Activated CD8-positive, alpha-beta memory T cell treated with anti-CD3 and anti-CD28 coated beads for 1 hour (primary cell): ENCODE measurements at places on chromosomes 3 and 15.

GRCh38 chr3:143416229-143416628 lies 296.7 kb downstream of the CHST2 start:
- no peak for DNase-seq

DNA sequence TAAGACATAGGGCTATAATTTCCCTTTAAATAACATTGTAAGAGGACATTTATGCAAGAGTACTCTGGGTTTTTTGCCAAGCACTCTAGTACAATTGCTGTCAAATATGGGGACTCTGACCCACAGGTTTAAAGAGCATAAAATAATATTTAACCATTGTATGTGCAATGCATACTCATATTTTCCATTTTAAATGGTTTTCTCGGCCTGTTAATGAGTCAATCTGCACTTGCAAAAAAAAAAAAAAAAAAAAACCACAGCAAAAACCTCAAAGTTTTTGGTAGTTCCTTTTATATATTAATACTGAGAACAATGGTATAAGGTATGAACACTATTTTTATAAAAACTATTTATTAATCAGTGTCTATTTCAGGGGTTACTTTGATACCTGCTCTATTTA lies 304.0 kb upstream of the CBLB start:
- DNase-seq, result no peak

GRCh38 chr3:61796088-61796680 lies 234.8 kb downstream of the PTPRG start:
- no peak for DNase-seq

GRCh38 chr3:127673191-127674100 lies 694 bp downstream of the ABTB1 start:
- DNase-seq, result peak; percentile 41

DNA sequence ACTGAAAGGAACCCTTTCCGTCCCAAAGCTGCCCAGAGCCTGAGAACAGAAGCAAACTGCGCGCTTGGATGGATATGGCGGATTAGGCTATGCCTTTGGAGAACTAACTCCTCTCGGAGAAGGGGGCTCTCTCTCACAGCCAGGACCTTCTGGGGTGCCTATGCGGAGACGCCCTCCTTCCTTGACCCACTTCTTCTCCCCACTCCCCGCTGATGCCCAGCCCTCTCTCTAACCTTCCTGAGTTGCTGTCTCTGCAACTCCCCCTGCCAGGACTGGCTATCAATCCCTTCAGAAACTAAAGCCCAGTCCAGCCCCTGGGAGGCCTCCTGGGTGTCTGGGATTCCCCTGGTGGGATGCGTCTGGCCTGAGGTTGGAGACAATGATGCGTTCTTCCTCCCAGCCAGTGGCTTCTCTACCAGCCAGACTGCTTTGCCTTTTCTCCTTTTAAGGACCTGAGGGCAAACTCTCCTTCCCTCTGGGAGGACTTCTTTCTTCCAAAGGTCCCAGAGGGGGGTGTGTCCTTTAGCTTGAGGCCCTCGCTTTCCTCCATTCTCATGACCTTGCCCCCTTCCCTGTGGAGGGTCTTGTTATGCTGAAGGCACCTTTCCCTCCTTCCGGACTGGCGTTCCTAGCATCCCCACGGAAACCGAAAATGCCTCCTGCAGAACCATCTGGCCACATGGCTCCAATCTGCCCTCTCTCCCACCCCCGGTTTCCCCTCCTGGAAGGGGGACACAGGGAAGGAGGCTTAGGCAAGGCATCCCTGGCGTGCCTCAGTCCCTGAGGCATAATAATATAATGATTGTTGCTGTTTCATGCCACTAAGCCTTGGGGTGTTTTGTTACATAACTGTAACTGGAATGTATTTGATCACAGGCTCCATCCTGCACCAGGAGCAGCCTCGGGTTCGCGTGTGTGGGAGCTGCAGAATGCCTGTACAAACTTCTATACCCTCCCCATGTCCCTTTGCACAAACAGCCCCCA lies 63.4 kb upstream of the C15orf39 start:
- no peak for DNase-seq

DNA sequence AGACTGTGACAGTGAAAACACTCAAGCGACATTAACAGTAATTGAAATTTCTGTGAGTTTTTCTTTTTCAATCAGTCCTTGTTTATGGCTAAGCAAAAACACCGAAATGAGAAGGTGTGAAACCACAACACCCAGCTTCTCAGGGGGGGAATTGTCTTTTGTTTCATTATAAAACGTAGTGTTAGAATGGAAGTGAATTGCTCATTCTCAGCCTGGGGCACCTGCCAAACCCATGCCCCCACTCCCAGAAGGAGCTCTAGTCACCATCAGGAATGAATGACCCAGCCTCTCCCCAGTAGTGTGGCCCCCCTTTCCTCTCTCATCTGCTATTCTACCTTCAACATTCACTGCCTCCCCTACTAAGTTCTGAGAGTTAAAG lies 185.8 kb upstream of the CFAP20DC start:
- no peak for DNase-seq

GRCh38 chr3:72120806-72121778 lies 336.1 kb upstream of the PROK2 start:
- no peak for DNase-seq

DNA sequence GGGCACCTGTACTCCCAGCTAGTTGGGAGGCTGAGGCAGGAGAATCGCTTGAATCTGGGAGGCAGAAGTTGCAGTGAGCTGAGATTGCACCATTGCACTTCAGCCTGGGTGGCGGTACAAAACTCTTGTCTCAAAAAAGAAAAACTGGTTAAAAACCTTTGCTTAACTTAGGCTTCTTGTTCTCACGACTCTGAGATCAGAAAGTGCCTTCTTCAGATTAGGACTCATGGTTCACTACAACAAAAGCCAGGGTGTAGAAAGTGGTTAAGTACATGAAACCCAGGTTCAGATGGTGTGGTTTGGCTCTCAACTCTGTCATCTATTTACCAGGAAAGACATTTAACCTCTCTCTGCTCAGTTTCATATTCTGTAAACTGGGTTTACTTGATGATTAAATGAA lies 168.4 kb downstream of the TUSC7 start:
- DNase-seq, result no peak

DNA sequence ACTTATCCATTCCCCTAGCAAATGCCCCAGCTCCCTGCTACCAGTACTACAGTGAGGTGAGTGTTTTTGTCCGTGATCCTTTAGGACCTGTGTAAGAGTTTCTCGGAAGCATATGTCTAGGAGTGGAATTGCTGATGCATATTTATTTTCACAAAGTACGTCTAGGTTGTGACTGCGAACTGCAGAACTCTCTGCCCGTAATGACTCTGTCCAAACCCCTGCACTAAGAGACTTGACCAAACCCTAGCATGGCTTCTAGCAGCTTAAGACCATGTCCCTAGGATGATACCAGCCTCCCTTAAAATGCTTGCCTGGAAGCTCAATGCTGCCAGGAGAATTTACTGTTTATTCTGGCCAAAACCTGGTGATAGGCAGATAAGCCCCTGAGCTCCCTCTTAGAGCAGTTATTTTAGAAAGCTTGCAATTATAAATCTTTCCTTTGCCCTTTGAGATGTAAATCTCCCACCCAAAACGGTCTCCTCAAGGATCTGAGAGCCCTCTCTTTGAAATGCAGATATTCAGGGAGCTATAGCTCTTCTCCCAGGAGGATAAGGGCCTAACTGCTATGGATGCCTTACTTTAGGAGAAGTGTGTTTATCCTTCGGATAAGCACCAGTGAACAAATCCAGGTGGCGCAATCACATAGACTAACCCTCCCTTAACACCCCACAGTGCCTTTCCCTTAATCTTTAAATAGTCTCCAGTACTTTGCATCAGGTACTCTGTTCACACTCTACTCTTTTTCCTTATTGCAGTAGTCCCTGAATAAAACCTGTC lies 14.7 kb upstream of the CA12 start:
- no peak for DNase-seq

- no peak for DNase-seq
These were observed 80.3 kb downstream of the CPN2 start for GRCh38 chr3:194270627-194271459.

GRCh38 chr15:60889006-60889405 lies 340.1 kb downstream of the RORA start:
- no peak for DNase-seq

DNA sequence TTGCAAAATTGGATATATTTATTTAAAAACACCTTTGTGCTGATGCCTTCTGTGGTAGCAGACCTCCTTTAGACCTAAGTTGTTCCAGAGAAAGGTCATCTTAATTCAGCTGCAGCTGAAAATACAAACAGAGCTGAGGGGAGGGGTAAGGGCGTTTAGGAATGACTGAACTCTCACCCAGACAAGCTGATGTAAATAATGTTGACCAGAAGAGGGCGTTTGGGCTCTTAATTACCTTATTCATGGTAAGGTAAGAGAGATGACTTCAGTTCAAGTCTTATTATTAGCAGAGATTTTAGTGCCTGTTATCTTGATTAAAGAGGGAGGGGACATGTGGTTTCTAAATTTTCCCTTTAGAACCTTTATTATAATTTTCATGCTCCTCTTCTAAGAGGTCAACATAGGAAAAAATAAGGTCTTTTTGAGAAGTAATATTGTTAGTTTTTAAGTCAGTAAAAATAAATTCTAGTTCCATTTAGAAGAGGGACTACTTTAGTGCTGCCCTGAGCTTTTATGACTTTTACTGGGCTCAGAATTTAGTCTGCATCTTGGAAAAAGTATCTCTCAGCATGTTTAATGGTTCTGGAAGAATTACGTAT lies 46.3 kb downstream of the GPR171 start:
- DNase-seq, result no peak

GRCh38 chr3:36525115-36525801 lies 145.0 kb downstream of the STAC start:
- DNase-seq, result no peak

- no peak for DNase-seq
These were observed 277.3 kb upstream of the TLE3 start for GRCh38 chr15:70375006-70375431.

DNA sequence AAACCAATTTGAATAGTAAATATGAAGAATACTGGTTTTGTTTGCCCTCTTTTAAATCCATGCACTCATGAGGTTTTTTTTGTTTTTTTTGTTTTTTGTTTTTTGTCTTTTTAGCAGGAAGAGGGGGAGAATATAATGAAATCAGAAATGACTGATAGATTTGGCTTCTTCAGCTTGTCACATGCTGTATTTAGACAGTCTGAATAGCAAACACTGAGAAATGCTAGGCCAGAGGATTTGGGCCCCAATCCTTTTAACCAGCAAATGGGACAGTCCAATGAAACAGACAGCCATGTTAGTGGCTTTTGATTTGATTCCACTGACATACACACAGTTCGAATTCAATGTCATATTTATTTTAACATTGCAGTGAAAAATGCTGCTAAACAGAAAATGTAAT lies 14.2 kb upstream of the CEP152 start:
- DNase-seq, result no peak

DNA sequence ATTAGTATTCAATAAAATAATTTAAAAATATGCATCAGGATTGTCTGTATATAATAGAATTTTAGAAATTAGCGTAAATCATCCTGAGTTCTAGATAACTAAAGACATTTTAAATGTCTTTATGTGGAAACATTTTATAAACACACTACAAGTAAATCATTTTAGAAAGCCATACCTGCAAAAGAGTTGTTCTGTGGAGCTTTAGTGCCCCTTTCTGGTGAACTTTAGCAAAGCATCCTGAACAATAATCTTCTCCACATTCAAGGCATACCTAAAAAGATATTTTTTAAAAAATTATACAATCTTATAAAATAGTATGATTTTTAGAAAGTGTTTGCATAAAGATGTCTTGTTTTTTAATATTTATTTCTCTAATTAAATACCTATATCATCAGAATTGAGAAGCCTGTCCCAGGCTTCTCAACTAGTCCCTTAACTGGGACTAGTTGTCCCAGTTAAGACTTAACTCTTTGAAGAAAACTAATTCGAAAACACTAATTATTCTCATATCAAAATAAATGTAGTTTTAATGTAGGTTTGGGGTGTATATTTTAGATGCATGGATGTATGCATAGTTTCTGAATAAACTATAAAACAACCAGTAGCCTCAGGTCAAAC lies 29.7 kb downstream of the ZBBX start:
- DNase-seq, result no peak

- no peak for DNase-seq
These were observed 625.5 kb downstream of the NAALADL2 start for GRCh38 chr3:175484666-175485065.
